ENCODE measurements at places on chromosomes 7 and 10.
A peak's percentile ranks its signal among the peaks of the same experiment; 100 is the strongest.

- DNase-seq, result no peak
Observed at GRCh38 chr7:122691569-122692235, 7.2 kb downstream of the RNF133 start.

DNA sequence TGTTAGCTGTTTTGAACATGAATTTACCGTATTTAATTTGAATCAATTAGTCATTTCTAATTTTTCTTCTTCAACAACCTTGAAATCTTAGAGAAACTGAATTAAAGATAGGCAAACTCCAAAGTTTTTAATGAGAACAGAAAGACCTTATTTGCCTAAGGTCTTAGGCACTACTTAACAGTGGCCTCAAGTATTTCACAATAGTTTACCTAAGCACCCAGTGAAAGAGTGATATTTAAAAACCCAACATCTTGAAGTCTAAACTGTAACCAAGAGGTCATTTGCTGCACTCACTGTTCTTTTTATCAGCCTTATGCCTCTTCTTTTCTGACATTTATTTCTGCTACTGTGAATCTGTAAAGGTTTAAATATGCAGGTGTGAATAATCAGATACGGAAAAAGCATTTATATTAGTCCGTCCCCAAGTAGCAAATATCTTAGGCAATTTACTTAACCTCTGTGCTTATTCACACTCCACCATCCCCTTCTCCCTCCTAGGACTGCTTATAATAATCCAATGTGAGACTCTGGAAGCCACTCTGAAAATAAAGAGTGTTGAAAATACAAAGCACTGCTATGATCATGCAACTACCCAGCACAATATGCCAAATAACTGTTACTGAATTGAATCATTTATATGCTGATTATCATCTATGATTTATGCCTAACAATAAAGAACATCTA, 105.7 kb downstream of the ELAPOR2 start:
- no peak for DNase-seq

GRCh38 chr7:22082553-22082885, 136.8 kb upstream of the CDCA7L start:
- DNase-seq, result no peak

DNA sequence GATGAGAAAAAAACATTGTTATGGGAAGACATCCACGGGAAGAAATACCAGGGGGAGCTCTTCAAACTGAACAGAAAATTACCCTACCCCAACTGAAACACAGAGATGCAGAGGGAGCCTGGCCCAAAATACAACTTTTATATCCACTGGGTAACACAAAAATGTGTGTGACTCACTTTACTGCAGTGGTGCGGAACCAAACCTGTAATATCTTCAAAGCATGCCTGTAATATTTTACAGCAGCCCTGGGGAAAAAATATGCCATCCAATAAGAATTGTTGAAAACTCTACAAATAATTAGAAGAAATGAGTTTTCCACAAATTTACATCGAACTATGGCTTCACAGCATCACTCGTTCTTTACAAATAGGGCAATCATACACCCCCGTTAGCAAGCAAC, 49.8 kb upstream of the SRRM3 start:
- no peak for DNase-seq

DNA sequence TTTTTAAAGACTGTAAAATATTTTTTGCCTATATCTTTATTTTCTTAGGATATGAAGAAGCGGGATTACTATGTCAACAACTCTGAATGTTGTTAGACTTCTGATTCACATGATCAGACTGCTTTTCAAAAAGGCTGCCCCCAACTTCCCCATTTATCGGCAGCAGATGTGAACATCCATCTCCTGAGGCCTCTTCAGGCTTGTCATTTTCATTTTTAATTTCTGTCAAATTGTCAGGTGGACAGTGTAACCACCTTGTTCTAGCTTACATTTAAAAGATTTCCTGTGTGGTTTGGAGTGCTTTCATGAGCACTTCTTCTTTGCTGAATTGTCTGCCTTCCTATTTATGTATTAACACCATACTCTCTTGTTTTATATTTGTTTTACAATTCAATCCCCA, 78.8 kb upstream of the GSDME start:
- DNase-seq, result no peak

DNA sequence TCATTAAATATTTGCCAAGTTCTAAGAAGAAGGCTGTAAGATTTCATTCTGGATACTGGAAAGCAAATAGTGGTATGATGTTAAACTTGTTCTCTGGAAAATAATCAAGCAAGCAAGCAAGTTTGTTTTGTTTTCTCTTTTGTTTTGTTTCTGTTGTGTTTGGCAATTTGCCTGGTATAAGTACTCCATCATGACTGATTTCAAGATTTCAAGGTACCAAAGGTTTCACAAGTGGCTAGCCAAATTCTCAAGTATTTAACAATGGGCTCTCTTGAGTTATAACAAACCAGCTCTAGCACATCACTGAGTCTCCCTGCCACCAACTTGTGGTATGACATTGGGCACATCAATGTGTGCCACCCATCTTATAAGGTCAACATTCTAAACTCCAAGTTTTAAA, 151.7 kb upstream of the IGFBP3 start:
- no peak for DNase-seq

DNA sequence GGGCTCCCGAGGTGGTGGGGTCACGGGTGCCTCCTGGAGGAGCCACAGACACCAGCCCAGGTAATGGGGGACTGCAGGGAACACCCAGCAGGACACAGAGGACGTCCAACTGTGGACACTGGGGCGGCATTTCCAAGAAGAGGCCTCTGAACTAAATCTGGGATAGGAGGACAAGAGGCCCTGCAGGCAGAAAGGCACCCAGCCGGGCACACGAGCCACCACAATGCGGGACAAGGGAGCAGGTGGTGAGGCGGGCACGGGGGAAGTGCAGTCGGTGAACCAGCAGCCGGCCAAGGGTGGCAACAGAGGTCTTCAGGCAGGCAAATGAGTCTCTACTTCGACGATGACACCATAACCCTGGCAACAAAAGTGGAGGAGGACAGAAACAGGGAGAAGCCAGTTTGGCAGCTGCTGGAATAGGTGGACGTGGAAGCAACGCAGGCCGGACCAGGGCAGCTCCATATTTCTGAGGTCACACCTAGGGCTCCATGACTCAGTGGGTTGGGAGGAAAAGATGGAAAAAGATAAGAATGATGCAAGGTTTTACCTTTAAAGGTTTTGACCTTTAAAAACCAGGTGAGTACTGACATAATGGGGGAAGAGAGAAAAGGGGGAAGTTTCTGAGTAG, 26.1 kb upstream of the GALNTL5 start:
- DNase-seq, result no peak

DNA sequence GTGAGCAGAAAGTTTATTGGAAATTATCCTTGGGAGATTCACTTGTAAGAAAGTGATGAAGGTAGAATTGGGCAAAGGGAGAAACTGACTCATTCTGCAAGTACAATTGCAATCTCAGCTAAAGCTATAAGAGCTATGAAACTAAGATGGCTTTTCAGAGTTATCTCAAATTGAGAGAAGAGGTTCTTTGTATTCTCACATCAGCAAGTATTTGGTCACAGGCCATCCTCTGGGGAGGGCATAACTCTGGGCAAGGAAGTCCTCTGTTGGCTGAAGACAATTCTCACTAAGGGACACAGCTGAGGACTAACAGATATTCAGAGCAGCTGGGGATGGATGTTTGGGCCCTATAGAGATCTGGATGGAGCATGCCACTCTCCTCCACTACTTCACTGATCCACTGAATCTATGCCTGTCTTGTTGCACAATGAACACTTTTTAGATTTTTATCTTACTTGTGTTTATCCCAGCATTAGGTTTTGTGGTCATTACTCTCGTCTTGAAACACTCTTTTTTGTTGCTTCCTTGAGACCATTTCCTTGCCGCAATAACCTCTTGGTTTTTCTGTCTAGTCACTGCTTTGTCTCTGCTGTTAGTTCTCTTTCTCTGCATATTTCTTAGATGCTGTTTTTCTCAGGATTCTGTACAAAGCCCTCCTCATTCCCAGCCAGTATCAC, 115.1 kb downstream of the GNAI1 start:
- no peak for DNase-seq

GRCh38 chr7:149644754-149645153, 128.6 kb downstream of the ZNF467 start:
- DNase-seq, result no peak

GRCh38 chr10:113552014-113552413, 839 bp upstream of the HABP2 start:
- DNase-seq, result no peak

DNA sequence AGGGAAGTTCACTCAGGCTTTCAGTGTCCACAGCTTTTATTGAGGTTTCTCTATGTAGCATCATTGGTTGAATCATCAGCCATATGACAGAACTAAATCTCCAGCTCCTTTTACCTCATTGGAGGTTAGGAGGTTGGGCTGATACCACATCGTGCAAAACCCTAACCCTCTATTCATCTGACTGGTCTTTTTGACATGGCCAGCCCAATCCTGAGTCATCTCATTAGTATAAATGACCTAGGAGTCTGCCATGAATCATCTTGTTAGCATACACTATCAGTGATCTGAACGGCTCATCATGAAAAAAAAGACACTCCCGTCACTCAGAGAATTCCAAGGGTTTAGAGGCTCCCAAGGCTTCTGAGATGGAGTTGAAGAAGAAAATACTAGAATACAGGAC, 669.8 kb upstream of the POT1 start:
- DNase-seq, result no peak

- DNase-seq, result no peak
Observed at GRCh38 chr10:5033061-5033778, 29.6 kb upstream of the AKR1C2 start.

DNA sequence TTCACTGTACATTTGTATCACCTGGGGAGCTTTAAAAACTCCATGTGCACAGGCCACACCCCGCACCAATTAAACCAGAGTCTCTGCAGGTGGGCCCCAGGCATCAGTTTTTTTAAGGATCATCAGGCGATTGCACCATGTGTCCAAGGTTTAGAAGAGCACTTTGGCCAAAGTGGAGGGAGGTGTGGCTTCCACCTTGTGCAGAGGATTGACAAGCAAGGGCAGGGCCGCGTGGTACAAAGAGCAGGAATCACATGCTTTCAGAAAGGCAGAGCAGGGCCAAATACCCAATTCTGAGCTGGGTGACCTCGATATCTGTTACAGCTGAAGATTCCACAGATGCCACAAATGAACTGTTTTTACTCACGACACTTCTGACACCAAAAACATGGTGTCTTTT, 52.4 kb downstream of the NOC3L start:
- no peak for DNase-seq

GRCh38 chr7:55365675-55366460, 731 bp downstream of the LANCL2 start:
- peak; percentile 92 for DNase-seq

DNA sequence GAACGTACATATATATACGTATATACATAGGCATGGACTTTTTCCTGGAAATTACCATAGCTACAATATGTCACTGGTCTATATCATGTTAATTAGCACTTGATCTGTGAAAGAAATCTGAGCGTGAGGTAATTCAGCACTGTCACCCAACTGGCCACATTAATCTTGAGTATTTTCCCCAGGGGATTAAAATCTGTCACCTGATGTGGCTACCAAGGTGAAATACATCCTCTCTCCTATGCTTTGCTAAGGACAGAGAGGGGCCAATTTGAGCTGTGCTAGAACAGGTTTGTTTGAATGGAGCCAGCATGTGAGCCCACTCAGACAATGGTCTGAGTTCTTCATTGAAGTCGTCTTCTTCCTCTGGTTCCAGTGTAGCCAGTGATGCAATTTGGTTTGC, 33.3 kb downstream of the CYCS start:
- no peak for DNase-seq

DNA sequence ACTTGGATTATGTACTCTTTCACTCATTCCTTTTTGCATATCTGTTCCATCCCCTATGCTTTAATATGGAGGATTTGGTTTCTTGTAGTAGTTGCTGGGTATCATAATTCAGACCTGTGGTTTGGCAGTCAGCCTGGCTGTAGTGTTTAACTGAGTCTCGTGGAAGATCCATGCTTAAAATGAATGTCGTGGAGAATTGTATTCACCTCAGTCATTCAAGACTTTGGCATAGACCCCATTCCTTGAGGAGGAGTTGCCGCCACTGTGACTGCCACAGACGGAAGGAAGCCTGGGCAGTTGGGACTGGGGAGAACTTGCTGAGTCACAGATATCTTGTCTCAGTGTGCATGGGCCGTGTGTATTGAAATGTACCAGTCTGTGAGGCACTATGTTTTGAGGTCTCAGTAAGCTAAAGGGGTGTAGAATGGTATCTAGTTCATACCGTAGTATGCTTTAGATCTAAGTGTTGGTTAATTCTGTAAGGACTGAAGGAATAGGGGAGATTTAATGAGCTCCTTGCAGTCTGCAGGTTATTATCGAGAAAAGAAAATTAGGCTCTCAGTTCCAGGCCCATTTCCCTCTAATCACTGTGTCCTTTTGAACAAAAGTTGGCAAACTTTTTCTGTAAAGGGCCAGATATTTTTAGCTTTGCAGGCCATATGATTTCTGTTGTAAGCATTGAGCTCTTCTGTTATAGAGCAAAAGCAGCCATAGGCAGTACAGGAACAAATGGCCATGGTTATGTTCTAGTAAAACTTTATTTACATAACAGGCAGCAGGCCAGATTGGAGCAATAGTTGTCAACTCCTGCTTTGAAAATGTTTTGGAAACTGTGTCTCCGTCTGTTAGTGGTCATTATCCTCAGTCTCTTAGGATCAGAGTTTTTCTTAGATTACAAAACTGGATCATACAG, 76.8 kb downstream of the TPST1 start:
- DNase-seq, result no peak

GRCh38 chr7:30596014-30596641, 1.4 kb downstream of the GARS1 start:
- peak; percentile 18 for DNase-seq

DNA sequence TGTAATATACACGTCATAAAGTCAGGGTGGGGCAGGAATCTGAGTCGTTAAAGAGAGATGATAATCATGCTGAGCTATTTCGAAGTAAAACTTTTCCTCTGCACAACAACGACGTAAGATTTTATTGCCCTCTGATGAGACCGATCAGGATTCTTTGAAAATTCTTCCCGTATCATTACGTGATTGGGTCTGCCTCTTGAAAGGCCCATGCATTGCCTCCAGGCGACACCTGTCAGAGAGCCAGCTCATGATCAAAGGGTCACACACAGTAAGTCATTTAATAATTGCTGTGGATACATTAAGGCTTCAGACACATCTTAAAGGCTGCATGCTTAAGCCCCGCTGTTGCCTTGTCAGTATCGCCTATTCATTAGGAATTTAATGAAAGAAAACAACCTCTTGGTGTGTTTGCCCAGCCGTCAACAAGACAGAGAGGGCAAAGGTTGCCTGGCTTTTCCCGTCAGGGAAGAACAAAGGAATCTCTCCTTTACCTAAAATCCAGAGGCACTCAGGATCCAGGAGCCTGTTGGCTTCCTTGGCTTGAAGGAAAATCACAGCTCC, 189.0 kb upstream of the SH2B2 start:
- DNase-seq, result no peak

DNA sequence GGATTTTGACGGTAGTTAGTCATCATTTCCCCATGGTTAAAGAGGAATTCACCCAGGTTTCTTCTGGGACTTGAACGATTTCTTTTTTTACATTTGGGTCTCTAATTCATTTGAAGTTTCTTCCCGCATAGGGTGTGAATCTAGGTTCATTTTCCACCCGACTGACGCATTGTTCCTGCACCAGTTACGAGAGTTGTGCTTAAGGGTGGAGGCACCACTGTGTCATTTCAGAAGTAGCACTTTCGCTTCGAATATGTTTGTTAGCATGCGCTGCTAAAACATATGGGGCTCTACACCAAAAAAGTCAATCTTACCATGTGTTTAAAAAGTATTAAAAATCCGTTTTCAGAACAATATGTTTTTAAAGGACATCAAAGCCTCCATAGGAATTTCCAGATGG, 140.3 kb downstream of the VIPR2 start:
- peak; percentile 26 for DNase-seq
